CD8-positive, alpha-beta T cell (primary cell): ENCODE measurements at places on chromosomes 16 and 17.
A peak's percentile ranks its signal among the peaks of the same experiment; 100 is the strongest.

DNA sequence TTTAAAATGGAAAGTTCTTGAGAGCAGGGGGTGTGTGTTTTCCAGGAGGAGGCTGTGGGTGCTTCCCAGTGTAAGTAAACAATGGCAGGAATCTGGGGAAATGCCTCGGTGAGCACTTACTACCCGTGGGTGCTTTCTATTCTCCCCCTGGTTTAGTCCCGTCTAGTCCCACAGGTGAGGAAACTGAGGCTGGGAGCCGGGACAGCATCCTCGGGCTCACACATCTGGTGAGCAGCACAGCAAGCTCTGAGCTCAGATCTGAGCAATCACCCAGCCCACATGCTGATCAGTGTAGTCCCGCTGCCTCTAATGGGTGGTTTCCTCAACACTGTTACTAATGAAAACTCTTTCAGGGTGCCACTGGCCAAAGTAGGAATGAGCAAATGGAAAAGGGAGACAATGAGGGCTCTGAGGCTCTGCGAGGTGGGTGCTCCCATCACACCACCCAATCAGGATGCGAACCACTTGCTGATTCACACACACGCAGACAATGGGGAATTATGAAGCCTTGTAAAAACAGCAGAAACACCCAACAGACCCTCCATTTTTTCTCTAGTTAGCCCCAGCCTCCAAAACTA is 202.6 kb downstream of the PARN start:
- no peak for DNase-seq

DNA sequence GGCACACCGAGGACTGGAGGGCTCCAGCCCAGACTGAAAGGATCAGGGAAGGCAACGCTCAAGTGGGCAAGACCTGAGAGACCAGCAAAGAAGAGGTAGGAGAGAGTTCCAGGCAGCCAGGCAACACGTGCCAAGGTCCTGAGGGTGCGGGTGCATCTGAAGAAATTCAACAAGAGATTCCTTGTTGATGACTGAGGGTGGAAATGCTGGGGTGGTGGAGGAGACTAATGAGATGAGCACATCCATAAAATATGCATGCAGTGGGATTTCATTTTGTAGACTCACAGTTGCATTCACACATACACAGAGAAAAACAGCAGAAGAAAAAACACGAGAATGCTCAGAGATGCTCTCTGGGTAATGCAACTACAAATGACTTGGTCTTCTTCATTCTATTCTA is 154.8 kb upstream of the FOXF1 start:
- DNase-seq: no peak

DNA sequence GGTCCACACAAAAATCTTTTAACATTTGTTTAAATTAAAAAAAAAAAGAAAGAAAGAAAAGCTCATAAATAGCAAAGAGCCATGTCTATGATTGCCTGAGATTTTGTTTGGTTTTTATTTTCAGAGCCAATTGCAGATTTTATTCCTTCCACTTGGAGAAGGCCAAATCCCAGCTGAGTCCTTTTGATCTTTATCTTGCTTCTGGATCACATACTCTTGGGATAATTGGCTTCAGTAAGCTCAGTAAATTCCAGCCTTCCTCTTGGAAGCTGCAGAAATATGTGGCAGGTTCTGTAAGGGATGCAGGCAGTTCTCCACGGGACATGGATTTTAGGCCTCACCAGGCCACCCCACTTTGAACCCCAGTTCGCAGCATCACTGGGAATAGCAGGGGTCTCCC is 63.3 kb upstream of the TMC5 start:
- no peak for DNase-seq

DNA sequence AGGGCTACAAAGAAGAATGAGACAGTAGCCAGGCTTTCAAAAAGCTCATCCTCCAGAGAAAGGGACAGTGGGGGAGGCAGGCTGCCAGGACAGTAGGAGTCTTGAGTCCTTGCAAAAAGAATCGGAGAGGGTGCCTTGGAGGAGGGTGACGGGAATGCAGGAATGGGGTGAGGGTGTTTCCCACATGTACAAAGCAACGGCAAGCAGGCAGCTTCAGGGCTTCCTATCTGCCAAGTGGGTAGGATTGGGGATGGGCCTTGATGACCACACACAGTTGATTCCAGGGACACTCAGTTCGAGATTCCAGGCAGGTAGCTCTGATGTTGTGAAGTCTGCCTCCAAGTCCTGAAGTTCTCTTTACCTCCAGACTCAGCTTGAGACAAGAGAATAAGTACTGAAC is 54.4 kb downstream of the C17orf67 start:
- no peak for DNase-seq

DNA sequence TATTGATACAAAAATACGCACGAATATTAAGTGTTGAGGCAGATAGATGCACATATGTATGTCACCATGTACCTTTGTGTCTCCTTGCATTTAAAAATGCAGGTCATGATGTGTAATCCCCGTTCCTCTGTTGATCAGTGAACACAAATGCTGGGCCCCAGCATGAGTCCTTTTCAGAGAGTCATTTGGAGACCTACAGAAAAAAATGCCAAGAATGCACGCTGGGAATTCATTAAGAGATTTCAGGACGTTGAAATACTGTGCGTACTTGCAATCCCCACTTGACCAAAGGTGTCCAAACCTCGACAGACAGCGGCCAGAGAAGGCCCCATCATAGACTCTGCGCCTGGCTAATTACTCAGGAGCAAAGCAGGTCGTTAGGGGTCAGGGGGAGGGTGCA is 496.0 kb downstream of the MAF start:
- DNase-seq: no peak

DNA sequence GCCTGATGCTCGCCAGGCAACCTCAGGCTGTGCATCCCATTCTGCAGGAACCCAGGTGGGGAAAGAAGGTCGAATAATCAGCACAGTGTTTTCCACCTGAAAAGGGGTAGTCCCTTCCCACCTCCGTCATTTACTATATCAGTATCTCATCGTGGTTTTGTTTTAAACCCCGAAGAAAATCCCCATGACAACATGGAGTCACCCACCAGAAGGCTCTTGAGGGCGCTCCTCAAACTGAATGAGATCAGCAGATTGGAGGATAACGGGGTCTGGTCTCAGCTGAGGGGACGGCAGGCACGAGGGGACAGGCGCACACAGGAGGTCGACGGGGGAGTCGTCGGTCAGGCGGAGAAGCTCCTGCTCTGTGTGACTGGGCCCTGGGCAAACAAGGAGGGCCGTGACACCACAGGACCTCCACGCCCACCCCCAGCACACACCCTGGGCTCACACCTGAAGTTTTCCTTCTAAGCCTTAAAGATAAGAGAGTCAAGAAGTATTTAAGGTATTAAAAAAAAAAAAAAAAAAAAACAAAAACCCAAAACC is 44.2 kb downstream of the MARF1 start:
- no peak for DNase-seq

DNA sequence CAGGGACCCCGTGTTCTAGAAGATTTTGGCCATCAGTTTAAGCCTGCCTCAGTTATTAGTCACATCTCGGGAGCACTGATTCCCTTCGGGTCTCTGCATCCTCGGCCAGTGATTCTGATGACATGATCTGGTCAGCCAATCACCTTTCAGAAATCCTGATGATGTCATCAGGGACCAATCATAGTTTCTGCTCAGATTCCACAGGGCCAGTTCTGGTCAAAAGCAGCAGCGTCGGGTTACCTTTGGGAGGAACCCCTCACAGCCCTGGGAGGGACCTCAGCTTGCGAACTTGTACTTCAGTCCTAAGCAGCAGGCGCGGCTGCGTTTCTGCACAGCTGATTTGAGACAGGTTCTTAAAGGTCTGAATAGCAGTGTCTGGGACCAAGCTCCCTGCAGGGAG is 13.9 kb downstream of the KDM8 start:
- DNase-seq: no peak

DNA sequence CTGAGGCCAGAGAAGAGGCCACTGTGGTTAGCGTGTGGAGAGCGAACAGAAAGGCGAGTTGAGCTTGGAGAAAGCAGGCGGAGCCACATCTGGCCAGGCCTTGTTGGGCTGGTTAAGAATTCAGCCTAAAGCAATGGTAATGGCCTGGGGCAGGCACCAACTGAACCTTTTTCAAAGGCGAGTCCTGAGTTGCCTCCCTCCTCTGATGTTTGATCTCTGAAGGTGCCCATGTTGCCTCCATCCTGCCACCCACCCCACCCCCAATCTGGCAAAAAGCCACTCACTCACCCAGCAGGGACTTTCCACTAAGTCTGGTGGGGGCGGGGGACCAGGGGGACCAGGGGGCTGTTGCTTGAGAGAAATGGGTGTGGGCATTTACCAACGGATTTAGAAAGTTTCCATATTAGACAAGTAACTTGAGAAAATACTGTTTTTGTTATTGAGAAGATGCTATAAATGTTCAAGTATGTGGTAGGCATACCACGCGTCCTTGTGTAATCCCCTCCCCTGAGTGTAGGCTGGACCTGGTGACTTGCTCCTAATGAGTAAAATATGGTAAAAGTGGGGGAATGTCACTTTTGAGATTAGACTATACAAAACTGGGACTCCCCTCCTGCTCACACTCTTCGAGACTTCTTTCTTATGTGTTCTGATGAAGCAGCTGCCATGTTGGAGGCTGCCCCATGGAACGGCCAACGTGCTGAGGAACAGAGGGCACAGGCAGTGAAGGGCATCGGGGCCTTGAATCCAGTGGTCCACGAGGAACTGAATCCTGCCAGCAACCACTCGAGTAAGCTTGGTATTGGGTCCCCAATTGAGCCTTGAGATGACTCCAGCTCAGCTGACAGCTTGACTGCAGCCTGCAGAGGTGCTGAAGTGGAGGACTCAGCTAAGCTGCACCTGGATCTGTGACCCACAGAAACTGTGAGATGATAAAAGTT is 29.9 kb upstream of the TNS4 start:
- DNase-seq: peak; percentile 78

DNA sequence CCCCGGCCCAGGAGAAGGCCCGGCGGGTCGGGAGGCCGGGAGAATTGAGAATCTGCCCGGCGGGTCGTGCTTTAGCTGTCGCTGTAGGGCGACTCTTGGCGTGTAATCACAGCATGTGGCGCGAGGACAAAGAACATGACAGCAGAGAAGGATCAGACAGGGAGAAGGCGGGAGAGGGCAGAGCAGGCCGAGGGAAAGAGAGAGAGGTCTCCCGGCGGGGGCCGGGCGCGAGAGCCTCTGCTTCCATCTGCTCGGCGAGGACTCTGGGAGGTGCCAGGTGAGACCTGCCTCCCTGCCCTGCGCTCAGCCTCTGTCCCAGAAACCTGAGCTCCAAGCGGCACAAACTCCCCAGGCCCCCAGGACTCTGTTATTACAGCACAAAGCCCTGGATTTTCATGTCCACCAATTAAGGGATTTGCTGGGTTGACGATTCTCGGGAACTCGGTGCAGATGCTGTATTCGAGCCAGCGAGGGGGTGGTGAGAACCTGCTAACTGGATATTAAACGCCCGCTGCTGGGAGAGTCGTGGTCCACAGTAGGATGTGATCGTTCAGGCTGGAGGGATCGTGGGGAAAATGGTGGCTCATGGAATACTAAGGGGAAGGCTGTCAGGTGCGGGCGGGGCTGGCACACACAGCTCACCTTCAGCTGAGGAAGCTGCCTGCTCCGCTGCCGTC is 172.0 kb upstream of the CIBAR2 start:
- DNase-seq: no peak

- no peak for DNase-seq
Measured at GRCh38 chr17:51185763-51186332, 19.6 kb downstream of the NME2 start.

GRCh38 chr16:23388786-23389185 is 64.2 kb downstream of the COG7 start:
- DNase-seq: no peak

DNA sequence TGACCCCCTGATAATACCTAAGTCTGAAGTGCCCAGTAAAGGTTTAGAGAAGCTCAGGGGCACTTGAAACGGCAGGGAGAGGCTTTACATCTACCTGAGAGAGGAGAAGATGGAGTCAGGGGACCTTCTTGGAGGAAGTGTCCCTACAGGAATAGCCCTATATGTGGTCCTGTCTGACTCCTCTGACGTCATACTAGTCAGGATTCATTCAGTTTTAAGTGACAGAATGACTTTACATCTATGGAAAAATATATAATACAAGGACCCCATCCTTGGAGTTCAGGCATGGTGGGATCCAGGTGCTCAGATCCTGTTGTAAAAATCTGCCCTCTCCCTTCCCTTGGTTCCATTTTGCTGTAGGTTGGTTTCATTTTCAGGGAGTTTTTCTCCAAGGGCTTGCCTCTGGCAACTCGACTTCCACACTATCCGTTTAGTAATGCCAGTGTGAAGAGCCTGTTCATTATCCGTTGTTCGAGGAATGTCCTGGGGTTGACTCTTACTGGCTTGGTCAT is 205.6 kb downstream of the IRF8 start:
- DNase-seq: no peak

GRCh38 chr17:64496348-64496785 is 487 bp downstream of the POLG2 start:
- DNase-seq: no peak

DNA sequence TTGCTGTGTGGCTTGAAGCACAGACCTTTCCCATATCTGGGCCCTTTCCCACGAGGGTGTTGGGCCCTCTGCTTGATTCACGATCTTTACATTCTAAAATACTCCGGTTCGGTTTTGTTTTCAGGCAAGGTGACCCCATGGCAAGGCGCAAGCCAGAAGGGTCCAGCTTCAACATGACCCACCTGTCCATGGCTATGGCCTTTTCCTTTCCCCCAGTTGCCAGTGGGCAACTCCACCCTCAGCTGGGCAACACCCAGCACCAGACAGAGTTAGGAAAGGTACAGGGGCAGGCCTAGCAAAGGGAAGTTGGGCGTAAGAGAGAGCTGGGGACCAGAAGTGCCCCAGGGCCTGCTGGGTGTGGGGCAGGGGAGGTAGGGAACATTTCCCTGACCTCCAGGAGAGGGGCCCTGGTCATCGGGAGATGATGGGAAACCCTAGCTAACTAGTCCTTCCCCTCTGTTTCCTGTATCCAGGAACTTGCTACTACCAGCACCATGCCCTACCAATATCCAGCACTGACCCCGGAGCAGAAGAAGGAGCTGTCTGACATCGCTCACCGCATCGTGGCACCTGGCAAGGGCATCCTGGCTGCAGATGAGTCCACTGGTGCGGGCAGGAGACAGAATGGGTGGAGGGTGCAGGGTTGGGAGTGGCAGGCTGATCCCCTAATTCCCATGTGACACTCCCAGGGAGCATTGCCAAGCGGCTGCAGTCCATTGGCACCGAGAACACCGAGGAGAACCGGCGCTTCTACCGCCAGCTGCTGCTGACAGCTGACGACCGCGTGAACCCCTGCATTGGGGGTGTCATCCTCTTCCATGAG is 1.4 kb downstream of the ALDOA start:
- no peak for DNase-seq
